ENCODE measurements at places on chromosomes 3 and 15. TPM values are rescaled to one million over a fixed set of nuclear protein-coding genes. Genes with fewer than 3 reads are reported as not detected.

The CFAP44 gene
- polyA plus RNA-seq = 31.4 TPM

The TM6SF1 gene
- polyA plus RNA-seq = 1.8 TPM

The TRH gene
- polyA plus RNA-seq = 1.4 TPM

The CELSR3 gene
- 1.3 TPM for polyA plus RNA-seq

The CAND2 gene
- 10.5 TPM for polyA plus RNA-seq

The LRRC2 gene
- polyA plus RNA-seq = 2.4 TPM

The CELF6 gene
- 3.7 TPM for polyA plus RNA-seq

The SAMMSON gene
- polyA plus RNA-seq = not detected

The THRB gene
- 4.1 TPM for polyA plus RNA-seq

The ALDH1L1 gene
- polyA plus RNA-seq = 3.2 TPM

The EOMES gene
- 0.06 TPM for polyA plus RNA-seq

The CLDN16 gene
- polyA plus RNA-seq = 34.7 TPM

The ZNF660 gene
- polyA plus RNA-seq = 8.8 TPM

All from left renal pelvis (tissue), 4 donors.